NCI-H345 (cell line): ENCODE measurements at places on chromosomes 13 and 19.

DNA sequence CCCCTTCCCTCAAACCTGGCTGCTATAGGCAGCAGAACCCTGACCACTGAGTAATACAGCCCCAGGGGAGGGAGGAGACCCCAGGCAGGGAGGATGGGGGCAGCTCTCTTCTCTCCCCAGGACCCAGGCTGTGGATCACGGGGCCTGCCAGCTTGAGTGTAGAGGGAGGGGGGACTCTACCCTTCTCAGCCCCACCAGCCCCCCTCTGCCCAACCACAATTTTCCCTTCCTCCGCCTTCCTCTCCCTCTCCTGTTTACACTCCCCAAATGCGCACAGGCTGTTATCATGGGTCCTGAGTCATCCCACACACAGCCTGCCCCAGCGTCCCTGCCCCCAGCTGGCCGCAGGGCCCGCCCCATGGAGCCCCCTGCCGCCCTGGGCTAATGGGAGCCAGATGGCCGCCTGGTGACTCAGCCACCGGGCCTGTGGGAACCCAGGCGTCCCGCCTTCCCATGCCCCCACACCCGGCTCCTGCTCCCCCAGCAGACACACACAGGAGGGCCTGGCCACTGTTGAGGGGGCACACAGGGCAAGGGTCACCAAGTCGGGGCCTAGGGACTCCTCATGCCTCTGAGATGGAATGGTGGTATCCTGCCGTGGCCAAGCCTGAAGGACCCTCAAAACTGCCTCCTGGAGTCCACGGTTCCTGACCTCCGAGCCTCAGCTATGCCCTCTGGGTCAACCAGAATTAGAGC, 13.6 kb downstream of the CCDC97 start:
- DNase-seq = no peak

GRCh38 chr19:34261334-34262109, 7.2 kb downstream of the GARRE1 start:
- peak; percentile 51 for DNase-seq

GRCh38 chr19:576768-577438, 4.5 kb downstream of the BSG start:
- no peak for DNase-seq

GRCh38 chr13:111295886-111296285, 24.6 kb upstream of the TEX29 start:
- DNase-seq = no peak

DNA sequence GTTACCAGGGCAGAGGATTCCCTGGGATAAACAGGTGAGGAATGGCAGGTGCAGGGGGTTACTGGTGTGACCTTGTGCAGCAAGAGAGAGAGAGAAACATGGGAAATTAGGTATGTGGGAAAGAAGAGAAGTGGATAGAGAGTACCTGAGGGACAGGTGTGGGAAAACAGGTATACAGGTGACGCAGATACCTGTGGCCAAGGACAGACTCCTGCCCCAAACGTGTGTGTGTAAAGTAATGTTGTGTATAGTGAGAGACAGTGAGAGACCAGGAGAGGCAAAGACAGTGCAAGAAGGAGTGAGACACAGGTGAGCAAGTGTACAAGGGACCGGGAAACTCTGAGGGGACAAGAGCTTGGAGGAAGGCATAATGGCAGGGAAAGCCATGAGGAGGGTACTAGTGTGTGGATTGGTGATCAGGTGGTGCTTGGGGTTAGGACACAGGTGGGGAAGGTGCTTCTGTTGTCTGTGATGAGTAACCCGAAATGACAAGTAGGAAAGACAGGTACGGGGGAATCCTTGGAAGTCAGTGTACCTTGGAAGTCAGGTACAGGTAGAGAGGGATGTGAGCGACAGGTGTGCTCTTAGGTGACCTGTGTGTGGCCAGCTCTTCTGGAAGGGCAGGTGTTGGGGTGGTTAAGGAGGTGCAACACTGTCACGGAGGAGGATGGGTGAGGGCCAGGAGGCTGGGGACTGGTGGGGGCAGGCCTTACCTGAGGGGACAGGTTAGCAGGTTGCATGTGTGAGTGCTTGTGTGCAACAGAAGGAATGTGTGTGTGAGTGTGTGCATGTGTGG, 2.8 kb downstream of the ERFL start:
- DNase-seq = no peak

- no peak for DNase-seq
These were observed 32.2 kb downstream of the SLAIN1 start for GRCh38 chr13:77729502-77730221.

DNA sequence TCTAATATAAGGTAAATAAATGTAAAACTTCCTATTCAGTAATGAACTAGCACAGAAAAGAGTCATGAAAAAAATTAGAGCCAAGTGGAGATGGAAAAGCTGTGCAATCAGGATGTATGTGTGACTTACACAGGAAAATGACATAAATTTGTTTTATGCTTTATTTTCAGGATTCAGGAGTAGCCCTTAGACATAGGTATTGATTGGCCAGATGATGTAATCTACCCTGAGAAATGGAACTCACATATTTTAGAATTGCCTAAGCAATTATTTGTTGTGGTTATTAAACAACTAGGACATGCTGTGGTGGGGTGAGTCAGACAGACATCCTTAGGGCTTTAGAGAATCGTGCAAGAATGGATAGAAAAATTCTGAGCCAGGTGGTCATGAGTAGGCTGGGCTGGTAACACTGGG, 110.6 kb downstream of the PCDH9 start:
- DNase-seq = no peak

GRCh38 chr19:34480491-34480890, 1.1 kb upstream of the WTIP start:
- DNase-seq = no peak

GRCh38 chr13:51237386-51237785, 15.2 kb downstream of the FAM124A start:
- no peak for DNase-seq

DNA sequence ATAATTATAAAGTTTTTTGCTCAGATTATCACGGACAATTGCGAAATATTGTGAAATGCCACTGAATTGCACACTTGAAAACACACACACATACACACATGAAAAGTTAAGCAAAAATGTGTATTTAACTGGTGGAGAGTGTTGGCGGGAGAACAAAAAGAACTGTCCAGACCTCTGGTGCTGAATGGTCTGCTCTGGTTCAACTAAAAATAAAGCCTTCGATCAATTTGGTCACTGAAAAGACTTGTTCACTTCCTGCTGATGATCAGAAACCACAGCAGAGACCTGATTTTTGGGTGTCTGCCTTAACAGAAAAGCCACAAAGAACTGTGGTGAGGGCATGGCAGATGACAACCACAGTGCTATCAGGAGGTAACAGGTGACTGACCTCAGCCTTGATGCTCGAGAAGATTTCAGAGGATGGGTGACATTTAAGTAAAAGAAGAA, 4.0 kb upstream of the IGFL1 start:
- no peak for DNase-seq

- DNase-seq = no peak
These were observed 34.3 kb downstream of the N4BP2L2 start for GRCh38 chr13:32504263-32504662.

DNA sequence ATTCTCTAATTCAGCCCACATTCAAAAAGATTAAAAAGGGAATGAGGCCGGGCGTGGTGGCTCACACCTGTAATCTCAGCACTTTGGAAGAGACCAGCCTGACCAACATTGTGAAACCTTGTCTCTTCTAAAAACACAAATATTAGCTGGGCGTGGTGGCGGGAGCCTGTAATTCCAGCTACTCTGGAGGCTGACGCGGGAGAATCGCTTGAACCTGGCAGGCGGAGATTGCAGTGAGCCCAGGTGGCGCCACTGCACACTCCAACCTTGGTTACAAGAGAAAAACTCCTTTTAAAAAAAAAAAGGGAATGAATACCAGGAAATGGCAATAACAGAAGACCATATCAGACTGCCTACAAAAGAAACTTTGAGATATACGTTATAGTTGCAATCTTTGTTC, 1244.5 kb downstream of the PCDH9 start:
- no peak for DNase-seq

- no peak for DNase-seq
These were observed at the start of gene PRR19 for GRCh38 chr19:42301646-42302203. PRR19 (plus strand) TSS chr19:42302132; CDS start chr19:42309585, 7,453 bp downstream.

DNA sequence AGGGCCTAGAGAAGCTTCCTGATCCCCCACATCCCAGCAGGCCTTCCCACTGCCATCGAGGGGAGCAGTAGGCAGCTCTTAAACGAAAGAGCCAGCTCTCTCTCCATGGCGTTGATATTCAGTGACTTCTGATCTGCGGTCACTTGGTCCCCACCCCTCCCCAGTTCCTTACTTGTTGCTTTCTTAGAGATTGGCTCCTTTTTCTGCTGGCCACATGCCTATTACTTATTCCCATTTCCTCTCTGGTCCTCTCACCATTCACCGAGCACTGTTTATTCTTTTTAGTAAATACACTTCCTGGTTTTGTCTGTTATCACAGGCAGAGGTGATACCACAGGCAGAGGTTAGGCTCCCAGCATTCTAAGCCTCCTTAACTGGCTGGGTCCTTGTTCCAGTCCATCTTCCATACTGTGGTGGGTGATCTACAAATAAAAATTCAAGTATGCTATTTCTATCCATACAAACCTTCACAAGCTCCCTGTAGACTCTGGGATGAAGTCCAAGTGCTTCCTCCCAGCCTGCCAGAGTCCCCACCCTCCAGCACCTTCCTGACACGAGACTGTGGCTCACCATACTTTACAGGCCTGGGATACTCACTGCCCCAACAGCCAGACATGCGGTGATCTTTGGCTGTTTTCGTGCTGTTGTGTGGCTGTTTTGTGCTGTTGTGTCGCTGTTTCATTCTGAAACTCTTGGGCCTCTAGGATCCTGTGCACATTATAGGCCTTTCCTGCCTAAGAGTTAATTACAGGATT, 315.9 kb downstream of the ATP8A2 start:
- DNase-seq = peak; percentile 54

- DNase-seq = no peak
These were observed 9.8 kb upstream of the SIGLEC10 start for GRCh38 chr19:51427201-51427600.

GRCh38 chr13:72198042-72198441, 331.0 kb upstream of the DACH1 start:
- no peak for DNase-seq

DNA sequence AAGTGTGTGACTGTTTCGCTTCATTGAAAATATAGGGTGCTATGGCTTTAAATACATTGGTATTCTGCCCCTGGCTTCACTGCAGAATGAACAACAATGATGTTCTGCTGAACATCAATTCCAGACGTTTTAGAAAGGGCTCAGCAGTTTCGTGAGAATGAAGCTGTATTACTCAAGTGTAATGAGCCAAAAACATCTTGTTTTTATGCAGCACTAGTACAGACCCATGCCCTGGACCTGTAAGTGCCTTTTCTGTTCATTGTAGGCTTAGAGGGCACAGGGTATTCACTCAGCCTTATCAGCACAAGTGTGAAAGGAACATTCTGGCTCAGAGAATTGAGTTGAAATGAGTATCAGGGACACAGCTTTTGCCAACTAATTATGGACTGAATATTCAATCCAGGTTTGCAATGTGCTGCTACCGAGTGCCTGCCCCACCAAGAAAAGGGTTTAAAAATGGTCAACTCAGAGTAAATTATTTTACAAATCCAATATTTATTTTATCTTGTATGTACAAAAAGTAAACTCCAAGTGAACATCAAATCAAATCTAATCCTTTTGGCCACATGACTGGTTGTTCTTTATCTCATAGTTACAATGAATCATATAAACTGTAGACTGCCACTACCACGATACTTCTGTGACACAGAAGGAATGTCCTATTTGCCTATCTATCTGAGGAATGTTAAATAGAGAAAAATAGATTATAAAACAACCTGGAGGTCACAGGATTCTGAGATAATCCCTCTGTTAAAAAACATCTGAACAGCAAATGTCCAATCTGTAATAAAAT, 362.8 kb downstream of the NALCN start:
- DNase-seq = peak; percentile 5

- no peak for DNase-seq
These were observed 223.6 kb downstream of the FOXO1 start for GRCh38 chr13:40442826-40443225.

DNA sequence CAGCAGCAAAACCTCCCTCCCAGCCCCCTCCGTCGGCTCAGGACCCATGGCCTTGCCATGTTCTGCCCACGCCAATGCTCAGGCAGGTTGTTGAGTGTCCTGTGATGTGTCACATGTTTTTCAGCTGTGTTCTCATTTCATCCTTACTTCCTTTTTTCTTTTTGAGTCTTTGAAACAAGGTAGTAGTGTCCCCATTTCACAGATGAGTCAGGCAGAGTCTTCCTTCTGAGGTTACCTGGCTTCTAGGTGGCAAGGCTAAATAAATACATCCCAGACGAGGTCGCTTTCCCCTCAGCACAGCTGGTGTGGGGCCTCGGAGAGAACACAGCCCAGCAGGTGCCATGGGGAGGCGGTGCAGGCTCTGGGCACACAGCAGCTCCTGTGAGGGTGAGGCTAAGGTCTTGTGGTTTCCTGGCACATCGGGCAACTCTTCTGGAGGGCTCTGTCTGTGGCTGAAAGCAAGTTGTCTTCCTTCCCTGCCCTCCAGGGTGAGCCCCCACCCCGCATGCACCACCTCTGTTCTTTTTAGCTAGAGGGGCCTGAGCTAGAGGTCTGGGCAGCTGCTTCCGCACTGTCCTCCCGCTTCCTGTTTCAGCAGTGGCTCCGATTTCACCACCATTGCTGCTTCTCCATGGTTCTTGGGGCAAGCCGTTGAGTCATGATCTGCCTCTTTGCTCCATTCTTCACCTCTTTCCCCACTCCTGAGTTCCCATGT, 15.1 kb downstream of the PRAM1 start:
- no peak for DNase-seq

DNA sequence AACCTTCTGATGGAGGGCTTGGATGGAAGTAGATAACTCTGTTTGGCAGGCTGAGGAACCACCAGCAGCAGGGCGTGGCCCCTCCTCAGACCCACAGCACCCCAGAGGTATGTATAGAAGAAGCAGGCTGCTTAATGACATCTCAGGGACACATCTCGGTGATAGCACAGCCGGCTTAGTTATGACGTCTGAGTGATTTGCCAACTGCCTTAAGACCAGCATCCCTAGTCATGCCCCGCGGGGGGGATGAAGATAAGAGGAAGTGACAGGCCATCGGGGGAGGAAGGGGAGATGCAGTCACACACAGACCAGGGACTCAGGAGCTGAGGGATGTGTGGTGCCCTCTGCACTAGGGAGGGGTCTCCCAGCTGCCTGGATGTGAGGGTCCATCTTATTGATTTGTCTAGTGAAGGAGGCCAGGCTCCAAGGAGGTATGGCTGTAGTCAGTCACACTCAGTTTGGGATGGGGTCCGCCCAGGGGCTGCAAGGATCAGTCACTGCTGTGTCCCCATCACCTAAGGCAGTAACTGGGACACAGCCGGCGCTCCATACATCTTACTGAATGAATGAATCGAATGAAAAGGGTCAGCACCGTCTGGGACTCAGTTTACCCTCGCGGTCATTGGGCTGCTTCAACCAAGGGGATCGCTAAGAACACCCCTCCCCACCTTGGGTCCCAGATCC, 19.2 kb upstream of the ERCC1 start:
- DNase-seq = peak; percentile 26
